ENCODE measurements at places on chromosomes 7 and 10.

DNA sequence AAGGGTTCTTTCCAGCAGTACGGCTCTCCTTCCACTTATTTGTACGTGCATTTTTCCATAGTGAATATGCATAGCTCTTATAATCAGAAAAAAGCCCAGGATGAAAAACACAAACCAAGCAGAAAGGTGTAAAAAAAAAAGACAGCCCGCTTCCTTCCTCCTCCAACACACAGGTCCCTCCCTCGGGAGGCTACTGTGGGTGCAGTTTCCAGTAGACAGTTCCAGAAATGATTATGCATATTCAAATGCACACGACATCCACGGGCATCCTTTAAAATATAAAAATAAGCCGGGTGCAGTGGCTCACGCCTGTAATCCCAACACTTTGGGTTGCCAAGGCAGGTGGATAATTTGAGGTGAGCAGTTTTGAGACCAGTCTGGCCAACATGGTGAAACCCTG lies 59.9 kb downstream of the TNRC18 start:
- no peak for DNase-seq

DNA sequence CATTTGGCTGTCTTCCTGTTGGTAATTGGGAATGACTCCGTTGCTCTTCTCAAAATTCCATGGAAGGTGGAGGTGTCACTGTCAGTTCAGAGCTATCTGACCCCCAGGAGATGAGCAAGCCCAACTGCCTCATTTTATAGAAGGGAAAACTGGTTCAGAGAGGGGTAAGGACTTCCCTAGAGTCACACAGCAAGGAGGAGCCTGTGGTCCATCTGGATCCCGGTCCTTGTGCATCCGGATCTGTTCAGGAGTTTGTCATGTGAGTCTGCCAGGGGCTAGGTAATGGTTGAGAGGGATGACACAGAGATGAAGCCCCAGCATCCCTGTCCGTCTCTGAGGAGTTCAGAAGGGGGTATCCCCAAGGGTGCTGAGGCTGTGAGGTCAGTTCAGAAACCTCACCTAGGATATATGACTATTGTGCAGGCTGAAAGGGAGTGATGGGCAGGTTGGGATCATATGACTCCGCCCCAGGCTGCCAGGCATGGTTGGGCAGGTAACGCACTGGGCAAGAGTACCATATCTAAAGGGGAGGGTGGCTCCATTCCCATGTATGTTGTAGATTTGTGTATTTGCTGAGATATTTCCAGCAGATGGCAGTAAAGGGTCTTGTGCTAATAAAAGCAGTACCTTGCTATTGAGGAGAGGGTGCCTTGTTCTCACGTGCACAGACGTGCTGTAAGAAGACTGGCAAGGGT lies 16.0 kb upstream of the SLC29A3 start:
- DNase-seq: peak; percentile 19

- DNase-seq: no peak
These were observed 488.9 kb upstream of the NUPR2 start for GRCh38 chr7:56605146-56605545.

DNA sequence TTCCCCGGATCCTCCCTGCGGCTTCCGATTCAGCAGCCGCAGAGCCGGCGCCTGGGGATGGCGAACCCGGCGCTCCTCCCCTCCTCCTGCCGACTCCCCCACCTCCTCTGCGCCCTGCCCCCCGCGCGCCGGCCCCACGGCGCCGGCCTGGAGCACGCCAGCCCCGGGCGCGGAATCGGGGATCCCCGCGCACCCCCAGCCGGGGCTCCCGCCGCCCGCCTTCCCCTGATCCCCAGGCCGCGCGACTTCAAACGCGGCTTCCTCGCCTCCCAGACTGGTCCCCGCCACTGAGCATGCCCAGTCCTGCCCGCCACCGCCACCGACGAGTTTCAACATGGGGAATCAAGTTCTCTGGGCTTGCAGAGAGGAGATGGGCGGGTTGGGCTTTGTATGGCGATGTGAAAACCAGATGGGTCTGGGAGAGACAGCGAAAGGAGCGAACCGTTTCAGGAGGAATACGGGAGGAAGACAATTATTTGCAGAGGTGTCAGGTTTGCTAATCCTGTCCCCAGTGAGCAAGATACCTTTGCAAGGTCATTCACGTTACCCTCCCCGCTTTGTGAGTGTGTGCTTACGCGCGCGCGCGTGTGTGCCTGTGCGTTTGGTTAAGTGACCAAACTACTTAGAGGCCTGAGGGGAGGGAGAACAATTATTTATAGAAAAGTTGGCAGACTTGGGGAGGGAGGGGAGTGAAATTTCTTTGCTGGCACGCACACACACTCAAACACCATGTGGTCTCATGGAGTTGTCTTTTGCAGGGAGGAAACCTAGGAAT lies at the start of gene PANK1:
Gene PANK1 (minus strand): TSS at position 276 of the 775 bp plus-strand sequence. CDS start 351 bp downstream, outside the sequence.
- peak; percentile 31 for DNase-seq

- no peak for DNase-seq
These were observed 4.9 kb downstream of the OPN4 start for GRCh38 chr10:86659161-86659691.

Data from NCI-H774 (cell line).